ENCODE measurements at places on chromosomes 3 and 15.

DNA sequence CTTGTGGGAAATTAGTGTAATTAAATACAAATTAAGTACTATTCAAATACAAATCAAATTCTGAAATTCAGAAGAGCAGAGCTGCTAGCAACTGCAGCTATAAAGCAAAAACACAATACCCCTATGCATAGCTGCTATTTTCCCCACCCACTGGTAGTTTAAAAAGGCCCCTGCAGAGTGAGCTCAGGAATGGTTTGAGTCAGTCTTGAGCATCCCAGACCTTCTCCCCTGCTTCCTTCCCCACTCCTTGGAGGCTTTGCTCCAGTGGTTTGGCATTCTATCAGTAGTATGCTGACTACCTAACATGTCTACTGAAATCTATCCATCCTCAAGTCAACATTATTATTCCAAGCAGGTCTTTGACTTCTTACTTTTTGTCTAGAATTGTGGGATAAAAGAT, 53.0 kb downstream of the EFHB start:
- no peak for DNase-seq

DNA sequence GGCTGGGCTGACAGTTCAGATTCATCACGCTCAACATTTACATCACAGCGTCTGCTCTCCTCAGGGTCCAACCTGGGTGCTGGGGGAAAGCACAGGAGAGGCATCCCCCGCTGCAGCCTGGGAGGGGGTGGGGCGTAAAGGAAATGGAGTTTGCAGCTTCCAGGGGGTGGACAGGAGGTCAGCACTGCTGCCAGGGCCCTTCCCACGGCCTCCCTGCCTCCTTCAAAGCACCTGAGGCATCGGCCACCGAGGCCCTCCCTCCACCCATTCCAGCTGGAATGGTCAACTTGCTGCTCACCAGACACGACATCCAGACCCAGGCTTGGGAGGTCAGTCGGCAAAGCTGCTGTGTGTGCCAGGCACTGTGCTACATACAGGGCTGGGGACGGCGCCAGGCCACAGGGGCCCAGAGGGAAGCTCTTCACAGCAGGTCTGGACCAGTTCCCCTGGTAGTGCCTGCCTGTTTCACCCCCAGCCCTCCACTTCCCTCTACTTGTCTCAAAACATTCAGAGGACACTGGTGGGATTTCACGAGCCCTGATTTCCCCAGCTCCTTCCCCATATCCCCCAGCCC, 120.7 kb downstream of the ANP32A start:
- no peak for DNase-seq

DNA sequence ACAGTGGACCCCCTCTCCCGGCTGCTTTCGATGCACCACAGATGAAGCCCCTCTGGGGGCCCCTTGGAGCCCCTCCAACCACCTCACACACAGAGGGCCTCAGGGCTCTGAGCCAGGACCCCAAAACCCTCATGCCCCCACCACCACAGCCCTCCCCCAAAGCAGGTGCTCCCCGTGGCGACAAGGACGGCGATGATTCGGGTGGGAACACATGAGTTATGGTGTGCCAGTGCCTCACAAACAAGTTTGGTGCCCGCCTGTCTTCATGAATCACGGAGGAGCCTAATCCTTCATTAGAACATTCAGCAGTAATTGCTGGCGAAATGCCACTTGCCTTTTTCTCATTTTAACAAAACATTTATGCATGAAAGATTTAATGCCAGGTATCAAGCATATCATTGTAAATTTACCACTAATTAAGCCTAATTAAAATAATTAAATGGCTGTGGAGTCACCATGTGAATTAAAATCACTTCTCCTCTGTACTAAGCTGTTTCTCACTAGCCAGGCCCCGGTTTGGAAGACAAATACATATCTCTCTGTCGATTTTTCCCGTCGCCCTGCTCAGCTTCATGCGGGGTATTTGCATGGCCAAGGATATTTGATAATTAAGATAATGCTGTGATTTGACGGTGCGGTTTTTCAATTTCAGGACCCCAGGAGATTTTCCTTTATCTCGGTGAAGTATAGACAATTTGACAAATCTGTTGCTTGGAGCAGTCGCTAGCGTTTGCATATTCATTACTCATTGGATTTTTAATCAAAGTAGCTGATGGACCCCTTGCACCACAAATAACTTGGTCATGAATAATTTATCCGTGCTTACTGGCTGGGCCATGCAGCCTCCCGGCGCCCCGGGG, 157.0 kb downstream of the TLE3 start:
- DNase-seq, result no peak

DNA sequence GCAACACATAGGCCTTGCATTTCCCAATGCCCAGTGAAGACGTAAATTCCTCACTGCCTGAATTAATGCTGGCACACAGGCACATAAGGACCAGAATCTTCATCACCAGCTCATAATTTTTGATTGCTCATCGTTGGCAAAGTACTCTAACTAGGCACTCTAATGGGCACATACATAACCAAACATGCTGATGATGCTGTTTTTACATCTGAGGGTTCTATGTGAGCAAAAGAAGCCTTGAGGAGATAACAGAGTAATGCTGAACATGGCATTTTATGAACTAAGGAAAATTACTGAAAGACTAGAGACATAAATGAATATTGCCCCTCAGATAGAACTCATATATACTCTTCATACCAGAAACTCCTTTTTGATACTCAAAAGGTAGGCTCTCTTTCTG, 387.4 kb downstream of the EPHA6 start:
- no peak for DNase-seq

DNA sequence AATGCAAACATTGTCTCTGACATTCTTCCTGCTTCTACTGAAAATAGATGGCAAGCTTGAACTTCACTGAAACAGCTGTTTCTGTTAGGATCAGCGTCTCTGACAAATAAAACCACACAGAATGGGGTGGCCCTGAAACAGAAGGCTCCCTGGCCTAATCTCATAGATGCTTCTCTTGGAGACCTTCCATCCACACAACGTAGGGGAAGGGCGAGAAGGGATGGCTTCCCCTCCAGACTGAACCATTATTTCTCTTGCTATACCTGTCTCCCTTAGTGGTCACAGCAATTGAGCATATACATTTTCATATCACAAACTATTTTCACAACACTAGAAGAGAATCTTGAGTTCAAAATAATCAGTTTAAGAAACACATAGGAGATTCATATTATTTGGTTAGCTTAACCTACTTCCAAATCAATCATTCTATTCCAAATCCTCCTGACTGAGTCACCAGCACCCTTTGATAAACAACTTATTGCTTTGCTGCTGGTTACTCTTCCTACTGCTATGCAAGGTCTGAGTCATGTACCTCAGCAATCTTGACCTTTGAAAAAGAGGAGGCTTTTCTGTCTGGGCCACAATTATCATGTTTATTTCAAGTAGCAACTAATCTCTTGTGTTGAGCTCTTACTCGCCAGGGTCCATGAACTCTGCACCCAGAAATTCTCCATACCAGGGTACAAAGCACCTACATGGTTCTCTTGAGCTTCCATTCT, 45.5 kb downstream of the CBLB start:
- no peak for DNase-seq

- no peak for DNase-seq
These were observed 436.4 kb downstream of the NAALADL2 start for GRCh38 chr3:175295248-175296130.

DNA sequence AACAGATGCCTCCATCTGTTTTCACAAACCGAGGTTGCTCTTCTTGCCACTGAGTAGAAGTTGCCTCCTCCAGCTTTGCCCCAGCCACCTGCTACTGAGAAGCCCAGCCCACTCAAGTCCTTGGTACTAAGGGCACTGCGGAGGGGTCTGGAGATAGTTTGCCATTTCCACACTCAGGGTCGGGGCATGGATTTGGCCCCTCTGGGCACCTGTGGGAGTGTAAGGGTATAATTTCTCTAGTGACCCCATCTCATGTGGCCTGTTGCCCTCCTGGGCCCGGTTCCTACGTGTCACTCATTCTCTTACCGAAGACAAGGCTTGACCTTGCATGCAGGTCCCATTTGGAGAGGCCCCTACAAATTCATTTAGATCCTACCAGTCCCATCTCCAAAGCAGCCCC, 79.0 kb downstream of the THSD4 start:
- DNase-seq, result no peak

GRCh38 chr3:98644168-98644567, 50.8 kb upstream of the CPOX start:
- DNase-seq, result no peak

GRCh38 chr15:41048397-41048796, 67.7 kb downstream of the INO80 start:
- DNase-seq, result no peak

Data from esophagus squamous epithelium (tissue), 5 donors.